Small intestine (tissue), 16 donors: ENCODE measurements at places on chromosomes 6 and 20. TPM values are rescaled to one million over a fixed set of nuclear protein-coding genes. Genes with fewer than 3 reads are reported as not detected.

HFE gene
- 0.67 TPM for polyA plus RNA-seq

SAPCD1 gene
- 15.5 TPM for polyA plus RNA-seq

GRCh38 chr20:39661833-39662232 lies 699.7 kb downstream of the DHX35 start:
- no peak for DNase-seq

GRCh38 chr6:151089978-151090377 lies 149.8 kb upstream of the AKAP12 start:
- DNase-seq: no peak

DNA sequence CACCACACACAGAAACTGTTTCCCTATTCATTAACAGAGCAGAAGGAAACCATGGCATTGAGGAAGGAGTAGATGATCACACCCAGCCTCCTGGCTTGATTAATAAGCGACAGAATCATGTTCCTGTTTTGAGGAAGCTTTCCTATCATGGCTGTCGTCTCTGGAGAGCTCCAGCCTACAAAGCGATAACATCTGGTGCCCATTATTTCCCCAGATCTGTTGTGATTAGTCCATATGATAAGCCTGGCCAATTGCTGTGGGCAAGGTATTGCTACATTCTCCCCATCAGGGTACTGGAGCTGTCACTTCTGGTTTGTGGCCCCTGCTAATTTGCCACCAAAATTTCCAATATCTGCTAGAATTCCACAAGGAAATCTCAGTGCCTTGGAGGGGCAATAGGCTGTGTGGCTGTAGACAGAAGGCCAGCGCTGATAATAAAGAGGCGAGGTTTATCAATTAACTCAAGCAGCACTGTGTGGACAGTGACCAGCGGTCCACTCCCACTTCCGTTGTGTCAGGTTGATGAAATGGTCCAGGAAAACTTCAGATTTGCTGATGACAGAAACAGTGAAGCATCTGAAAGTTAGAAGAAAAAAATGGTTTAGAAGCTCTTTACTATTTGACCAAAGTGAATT lies 66.4 kb downstream of the OLIG3 start:
- no peak for DNase-seq
